ENCODE measurements at places on chromosomes 6 and 20. TPM values are rescaled to one million over a fixed set of nuclear protein-coding genes. Genes with fewer than 3 reads are reported as not detected.

- no peak overlapping the region for H3K4me3 ChIP-seq
- no peak for DNase-seq
- no peaks in the 10 kb centered on the region for H3K36me3 ChIP-seq
- no peak overlapping the region for H3K27ac ChIP-seq
- H3K27me3 ChIP-seq: no peaks in the 10 kb centered on the region
Observed at GRCh38 chr6:106125925-106126435, 39.8 kb downstream of the PRDM1 start.

DNA sequence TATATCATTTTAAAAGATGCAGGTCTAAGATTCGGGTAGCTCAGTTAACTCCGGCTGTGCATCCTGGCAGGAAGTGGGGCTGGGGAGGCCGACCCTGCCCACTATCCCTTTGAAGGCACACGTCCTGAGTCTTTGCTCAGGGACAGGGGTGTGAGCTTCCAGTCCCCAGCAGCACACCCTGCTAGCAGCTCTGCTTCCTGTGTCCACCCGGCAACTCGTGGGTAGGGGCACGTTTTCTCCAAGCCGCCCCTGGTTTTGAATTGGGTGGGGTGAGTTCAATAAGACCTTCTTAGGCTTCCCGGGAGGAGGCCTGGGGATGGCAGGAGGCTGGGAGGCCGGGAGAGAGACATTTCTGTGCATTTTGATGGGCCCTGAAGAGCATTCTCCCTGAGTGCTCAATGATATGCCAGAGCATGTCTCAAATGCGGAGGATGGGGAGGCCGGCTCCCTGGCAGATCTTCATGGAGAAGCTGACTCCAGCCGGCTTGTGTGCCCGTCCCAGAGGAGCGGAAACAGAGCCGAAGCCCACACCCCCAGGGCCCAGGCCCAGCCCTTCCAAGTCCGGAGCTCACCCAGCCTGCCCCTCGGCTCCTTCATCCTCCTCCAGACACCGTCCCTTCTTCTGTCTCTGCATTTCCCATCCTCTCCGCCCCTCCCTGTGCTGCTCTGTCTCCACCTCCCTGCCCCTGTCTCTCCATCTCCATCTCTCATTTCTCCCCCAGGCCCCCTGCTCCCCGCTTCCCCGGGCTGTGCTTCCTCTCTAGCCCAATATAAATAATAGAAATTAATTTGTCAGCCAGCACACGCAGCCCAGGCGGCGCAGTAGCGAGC is 36.3 kb upstream of the ZFAND3 start:
- no peaks in the 10 kb centered on the region for H3K27me3 ChIP-seq
- H3K27ac ChIP-seq: peak overlapping the region; percentile 50
- H3K36me3 ChIP-seq: no peaks in the 10 kb centered on the region
- no peaks in the 10 kb centered on the region for H3K4me1 ChIP-seq
- no peak for DNase-seq

DNA sequence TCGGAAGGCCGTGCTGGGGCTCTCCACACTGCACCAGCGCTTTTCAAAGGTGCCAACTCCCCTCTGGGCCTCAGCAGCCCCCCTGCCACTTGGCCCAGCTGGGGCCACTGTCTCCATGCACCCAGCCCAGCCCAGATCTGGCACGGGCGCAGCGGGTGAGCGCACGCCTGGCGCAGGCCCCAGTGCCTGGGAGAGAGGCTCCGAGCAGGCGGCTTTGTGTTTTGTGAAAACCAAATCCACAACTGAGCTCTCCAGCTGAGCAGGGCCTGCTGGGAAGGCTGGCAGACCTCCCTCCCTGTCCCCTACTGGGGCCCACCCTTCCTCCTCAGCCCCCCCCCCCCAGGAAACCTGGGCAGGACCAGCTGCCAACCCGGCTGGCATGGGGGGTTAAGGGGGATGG is 17.0 kb downstream of the MDGA1 start:
- H3K27me3 ChIP-seq: no peaks in the 10 kb centered on the region
- no peak for DNase-seq
- H3K4me3 ChIP-seq: no peak overlapping the region
- no peak overlapping the region for H3K27ac ChIP-seq
- no peaks in the 10 kb centered on the region for H3K36me3 ChIP-seq
- no peaks in the 10 kb centered on the region for H3K4me1 ChIP-seq

DNA sequence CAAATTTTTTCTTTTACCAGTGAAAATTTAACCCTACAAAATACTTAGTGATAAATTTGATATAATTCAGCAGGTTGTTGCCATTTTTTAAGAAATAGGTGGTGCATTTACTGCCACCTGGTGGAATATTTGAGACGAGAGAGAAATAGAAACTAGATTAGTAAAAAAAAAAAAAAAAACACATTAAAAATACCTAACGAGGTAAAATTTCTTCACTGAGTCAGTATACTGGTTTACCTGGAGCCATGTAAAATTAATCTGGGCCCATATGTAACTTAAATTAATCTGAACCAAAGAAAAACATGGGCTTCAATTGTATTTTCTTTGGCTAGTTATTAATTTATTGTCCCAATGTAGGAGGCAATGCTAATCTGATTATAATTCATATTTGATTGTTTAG is 520.8 kb downstream of the EPM2A start:
- H3K27ac ChIP-seq: no peak overlapping the region
- no peak overlapping the region for H3K4me3 ChIP-seq
- no peaks in the 10 kb centered on the region for H3K4me1 ChIP-seq
- H3K27me3 ChIP-seq: no peaks in the 10 kb centered on the region

GRCh38 chr6:169184419-169184818 is 69.2 kb downstream of the THBS2 start:
- H3K4me3 ChIP-seq: no peak overlapping the region
- no peak overlapping the region for H3K27ac ChIP-seq
- no peaks in the 10 kb centered on the region for H3K27me3 ChIP-seq
- no peak for DNase-seq

DNA sequence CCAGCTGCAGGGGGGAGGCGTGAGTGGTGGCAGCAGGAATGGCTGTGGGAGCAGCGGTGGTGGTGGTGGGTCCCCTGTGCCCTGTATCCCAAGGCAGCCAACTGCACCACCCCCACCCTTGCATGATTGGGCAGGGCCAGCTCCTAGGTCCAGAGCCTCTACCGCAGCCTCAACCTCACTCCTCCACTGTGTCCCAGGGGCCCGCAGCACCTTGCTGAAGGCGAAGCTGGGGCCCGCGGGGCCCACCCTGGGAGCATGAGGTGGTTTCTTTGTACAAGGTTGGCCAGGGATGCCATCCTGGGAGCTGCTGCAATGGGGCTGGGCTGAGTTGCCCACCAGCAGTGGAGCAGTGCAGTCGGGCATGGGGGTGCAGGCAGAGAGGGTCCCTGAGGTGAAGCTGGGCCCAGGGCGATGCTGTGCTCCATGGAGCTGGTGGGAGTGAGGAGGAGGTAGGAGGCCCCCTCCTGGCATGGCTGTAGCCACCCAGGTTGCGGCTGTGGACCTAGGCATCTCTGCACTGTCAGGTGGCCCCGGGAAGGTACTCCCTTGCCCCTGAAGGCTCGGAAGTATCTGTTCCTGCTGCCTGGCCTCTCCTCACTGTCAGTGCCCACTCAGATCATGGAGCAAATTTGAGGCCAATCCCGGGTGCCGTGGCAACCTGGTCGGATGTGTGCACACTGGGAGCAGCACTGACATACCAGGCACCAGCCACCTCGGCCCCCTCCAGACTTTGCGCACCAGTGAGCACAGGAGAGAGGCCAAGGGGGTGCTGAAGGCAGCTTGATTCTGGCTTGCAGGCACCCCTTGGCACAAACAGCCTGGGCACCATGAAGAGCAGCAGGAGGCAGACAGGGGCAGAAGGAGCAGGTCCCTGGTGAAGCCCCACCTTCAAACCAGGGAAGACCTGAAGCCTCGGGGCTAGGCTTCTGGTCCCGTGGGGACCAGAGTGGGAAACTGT is 60.2 kb upstream of the L3MBTL3 start:
- H3K27me3 ChIP-seq: no peaks in the 10 kb centered on the region
- H3K36me3 ChIP-seq: no peaks in the 10 kb centered on the region
- no peak for DNase-seq
- no peaks in the 10 kb centered on the region for H3K4me1 ChIP-seq
- no peak overlapping the region for H3K4me3 ChIP-seq

DNA sequence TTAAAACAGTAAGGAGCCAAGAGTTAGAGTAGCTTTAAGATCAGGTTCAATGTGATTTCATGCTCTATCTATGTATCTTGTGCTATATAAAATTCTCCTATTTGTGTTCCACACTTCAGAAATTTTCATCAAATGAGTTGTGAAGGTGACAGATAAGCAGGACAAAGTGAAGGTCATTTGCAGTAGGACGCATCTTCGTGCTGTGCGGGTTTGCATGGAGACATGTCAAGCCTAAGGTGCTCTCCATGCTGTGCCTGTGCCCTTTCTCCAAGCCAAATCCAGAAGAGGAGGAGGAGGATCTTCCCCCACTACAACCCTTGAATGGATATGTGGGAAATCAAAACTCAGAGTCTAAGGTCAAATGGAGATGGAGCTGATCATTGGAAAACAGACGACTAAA is 147.3 kb upstream of the NEDD9 start:
- H3K4me1 ChIP-seq: no peaks in the 10 kb centered on the region
- H3K36me3 ChIP-seq: no peaks in the 10 kb centered on the region
- H3K4me3 ChIP-seq: no peak overlapping the region
- H3K27me3 ChIP-seq: no peaks in the 10 kb centered on the region
- no peak for DNase-seq
- no peak overlapping the region for H3K27ac ChIP-seq

DNA sequence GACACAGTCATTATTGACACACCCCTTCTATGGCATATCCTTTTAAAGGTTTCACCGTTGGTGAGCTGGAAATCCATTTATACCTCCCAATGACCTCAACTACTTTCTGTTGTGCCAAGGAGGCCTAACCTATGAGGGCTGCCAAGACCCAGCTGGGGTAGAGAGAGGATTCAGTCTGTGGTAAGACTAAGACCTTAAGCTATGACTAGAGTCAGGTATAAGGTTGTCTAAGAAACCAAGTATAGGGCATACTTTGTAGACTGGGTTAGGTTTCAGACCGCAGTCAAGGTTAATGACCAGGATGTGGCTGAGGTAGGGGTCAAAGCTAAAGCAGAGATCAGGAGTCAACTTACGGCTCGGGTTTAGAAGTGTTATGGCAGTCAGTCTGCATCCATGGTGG is 641.2 kb upstream of the CHD6 start:
- H3K36me3 ChIP-seq: no peaks in the 10 kb centered on the region
- H3K27ac ChIP-seq: no peak overlapping the region
- no peaks in the 10 kb centered on the region for H3K4me1 ChIP-seq
- DNase-seq: no peak

DNA sequence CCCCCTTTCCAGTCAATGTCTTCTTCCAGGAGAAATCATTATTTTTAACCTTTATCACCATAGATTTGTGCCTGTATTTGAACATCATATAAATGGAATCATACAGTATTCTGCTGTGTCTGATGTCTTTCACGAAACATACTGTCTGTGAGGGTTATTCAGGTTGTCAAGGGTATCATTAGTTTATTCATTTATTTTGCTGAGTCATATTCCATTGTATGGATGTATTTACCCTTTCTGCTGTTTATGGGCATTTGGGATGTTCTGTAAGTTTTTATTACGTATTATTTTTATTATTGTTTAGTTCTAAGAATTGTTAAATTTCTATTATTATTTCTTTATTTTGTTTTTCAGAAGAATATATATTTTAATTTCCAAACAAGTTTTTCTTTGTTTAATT is 22.0 kb downstream of the DNPH1 start:
- H3K4me3 ChIP-seq: no peak overlapping the region
- no peaks in the 10 kb centered on the region for H3K27me3 ChIP-seq
- H3K27ac ChIP-seq: no peak overlapping the region
- H3K4me1 ChIP-seq: no peaks in the 10 kb centered on the region

DNA sequence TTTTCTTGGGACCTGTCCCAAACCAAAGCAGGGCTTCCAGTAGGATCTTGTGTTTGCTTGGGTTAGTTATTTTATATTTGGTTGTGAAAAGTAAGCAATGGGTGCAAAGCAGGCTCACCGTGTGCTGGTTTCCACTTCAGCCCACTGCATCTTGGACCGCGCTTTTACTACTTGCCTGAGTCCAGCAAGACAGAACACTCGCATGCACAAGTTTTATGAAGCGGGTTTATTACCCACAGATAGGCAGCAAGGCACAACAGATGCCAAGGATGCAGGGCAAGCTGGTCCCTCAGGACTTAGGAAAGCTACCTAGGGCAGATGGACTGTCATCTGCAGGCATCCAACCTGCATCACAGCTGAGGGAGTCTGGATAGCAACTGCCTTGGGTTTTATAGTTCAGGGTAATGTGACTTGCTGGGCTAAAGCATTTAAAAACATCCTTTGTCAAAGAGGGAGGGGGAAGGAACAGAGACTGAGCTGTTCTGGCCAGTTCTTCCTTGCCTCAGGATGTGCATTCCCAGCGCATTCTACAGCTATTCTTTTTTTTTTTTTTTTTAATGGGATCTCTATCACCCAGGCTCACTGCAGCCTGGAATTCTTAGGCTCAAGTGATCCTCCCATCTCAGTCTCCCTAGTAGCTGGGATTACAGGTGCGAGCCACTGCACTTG is 18.5 kb downstream of the CITED2 start:
- no peaks in the 10 kb centered on the region for H3K27me3 ChIP-seq
- DNase-seq: no peak
- no peak overlapping the region for H3K27ac ChIP-seq
- no peaks in the 10 kb centered on the region for H3K36me3 ChIP-seq

DNA sequence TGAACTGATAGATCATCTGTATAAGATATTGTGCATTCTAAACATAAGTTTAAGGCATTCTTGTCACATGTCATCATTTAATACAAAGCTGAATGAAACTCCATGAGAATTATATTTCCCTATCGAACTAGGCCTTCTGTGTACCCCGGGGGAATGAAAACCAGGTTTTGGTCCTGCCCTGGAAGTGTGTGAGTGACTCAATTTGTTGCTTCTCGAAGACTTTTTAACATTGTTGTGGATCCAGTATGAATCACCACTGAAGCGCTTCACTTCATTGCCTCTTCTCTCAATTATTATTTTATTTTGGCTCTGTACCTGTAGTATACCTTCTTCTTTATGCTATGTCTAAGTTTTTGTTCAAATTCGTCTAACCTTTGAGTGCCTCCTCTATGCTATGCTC is 150.8 kb downstream of the GRIK2 start:
- no peak overlapping the region for H3K27ac ChIP-seq
- H3K36me3 ChIP-seq: no peaks in the 10 kb centered on the region

Gene SIRPD
- total RNA-seq: not detected

Gene FOXA2
- total RNA-seq: not detected

Gene CST7
- total RNA-seq: 0.33 TPM

Gene FBXO30
- 8.0 TPM for total RNA-seq

Gene GRM1
- total RNA-seq: 0.16 TPM

Gene MAS1L
- not detected for total RNA-seq

Gene STX11
- total RNA-seq: 22.8 TPM
